ENCODE measurements at places on chromosomes 12 and 14. TPM values are rescaled to one million over a fixed set of nuclear protein-coding genes. Genes with fewer than 3 reads are reported as not detected.

Gene DICER1
- 36.3 TPM for total RNA-seq

GRCh38 chr12:112992541-112993398, 14.5 kb downstream of the OAS2 start:
- no peaks in the 10 kb centered on the region for H3K36me3 ChIP-seq
- no peaks in the 10 kb centered on the region for H3K27me3 ChIP-seq
- DNase-seq = peak; percentile 87
- no peaks in the 10 kb centered on the region for H3K4me1 ChIP-seq

- peak overlapping the region; percentile 19 for H3K4me3 ChIP-seq
- peak; percentile 66 for DNase-seq
Measured at GRCh38 chr12:132523576-132524331, 33.8 kb downstream of the FBRSL1 start.

Gene EML5
- total RNA-seq = 0.66 TPM

GRCh38 chr14:98477935-98478334, 794.1 kb downstream of the BCL11B start:
- no peak overlapping the region for H3K27ac ChIP-seq
- H3K27me3 ChIP-seq = no peaks in the 10 kb centered on the region
- H3K4me3 ChIP-seq = no peak overlapping the region
- DNase-seq = no peak
- no peaks in the 10 kb centered on the region for H3K36me3 ChIP-seq

Gene EXOC5
- total RNA-seq = 109 TPM

GRCh38 chr14:85599939-85600338, 70.0 kb downstream of the FLRT2 start:
- H3K27ac ChIP-seq = no peak overlapping the region
- no peaks in the 10 kb centered on the region for H3K27me3 ChIP-seq
- H3K4me1 ChIP-seq = no peaks in the 10 kb centered on the region
- DNase-seq = no peak
- no peaks in the 10 kb centered on the region for H3K36me3 ChIP-seq
- no peak overlapping the region for H3K4me3 ChIP-seq

- no peaks in the 10 kb centered on the region for H3K36me3 ChIP-seq
- H3K27ac ChIP-seq = no peak overlapping the region
- no peak for DNase-seq
- H3K4me3 ChIP-seq = no peak overlapping the region
- peaks cover 17% of the 10 kb centered on the region for H3K4me1 ChIP-seq
- H3K27me3 ChIP-seq = no peaks in the 10 kb centered on the region
Measured at GRCh38 chr12:104526320-104526719, 69.6 kb downstream of the CHST11 start.

DNA sequence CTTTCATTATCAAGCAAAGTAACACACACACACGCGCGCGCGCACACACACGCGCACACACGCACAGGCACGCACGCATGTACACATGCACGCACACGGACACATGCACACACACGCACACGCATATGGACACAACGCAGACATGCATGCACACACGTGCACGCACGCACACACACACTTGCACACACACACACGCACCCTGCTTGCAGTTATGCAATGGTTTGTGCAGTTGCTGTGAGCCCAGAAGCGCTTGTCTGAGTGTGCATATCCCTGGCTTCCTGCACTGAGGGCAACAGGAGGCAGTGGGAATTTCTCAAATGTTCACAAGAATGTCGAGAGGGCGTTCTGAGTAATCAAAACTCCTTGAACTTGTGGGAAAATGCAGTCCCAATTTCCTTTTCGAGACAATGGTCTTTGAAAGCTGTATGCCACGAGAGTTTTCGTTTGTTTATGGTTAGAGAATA, 41.6 kb downstream of the NFKBIA start:
- no peaks in the 10 kb centered on the region for H3K27me3 ChIP-seq
- H3K27ac ChIP-seq = no peak overlapping the region
- peaks cover 16% of the 10 kb centered on the region for H3K4me1 ChIP-seq

Gene KRT83
- total RNA-seq = 0.33 TPM

GRCh38 chr12:39378341-39378740, 64.6 kb downstream of the KIF21A start:
- H3K4me1 ChIP-seq = peaks cover 11% of the 10 kb centered on the region
- H3K4me3 ChIP-seq = no peak overlapping the region
- H3K27me3 ChIP-seq = no peaks in the 10 kb centered on the region
- no peak for DNase-seq

DNA sequence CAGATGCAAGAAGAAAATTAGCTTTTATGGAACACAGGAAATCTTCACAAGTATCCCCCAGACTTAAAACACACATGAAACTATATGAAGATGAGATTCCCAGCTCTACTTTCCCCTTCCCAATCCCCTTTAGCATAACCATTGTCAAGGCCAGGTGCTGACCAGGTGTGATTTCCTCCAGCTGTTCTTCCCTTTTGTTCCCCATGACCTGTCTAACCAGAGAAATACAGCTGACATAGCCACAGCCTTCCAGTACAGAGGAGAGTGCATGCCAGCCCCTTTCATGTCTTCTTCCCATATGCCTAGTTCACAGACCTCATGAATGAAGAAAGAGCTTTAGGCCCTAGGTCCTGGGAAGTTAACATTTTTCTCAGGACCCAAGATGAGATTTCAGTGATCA, 43.5 kb upstream of the FKBP4 start:
- no peaks in the 10 kb centered on the region for H3K36me3 ChIP-seq
- no peaks in the 10 kb centered on the region for H3K4me1 ChIP-seq
- peaks cover 16% of the 10 kb centered on the region for H3K27me3 ChIP-seq
- DNase-seq = no peak
- H3K27ac ChIP-seq = no peak overlapping the region
- no peak overlapping the region for H3K4me3 ChIP-seq

Gene WSCD2
- total RNA-seq = not detected

Gene CACNA1C
- total RNA-seq = not detected

GRCh38 chr12:15651371-15651770, 137.8 kb downstream of the EPS8 start:
- no peak for DNase-seq
- no peaks in the 10 kb centered on the region for H3K27me3 ChIP-seq
- H3K4me3 ChIP-seq = no peak overlapping the region
- H3K4me1 ChIP-seq = peaks cover 11% of the 10 kb centered on the region
- no peak overlapping the region for H3K27ac ChIP-seq

- H3K4me3 ChIP-seq = no peak overlapping the region
- H3K4me1 ChIP-seq = no peaks in the 10 kb centered on the region
- H3K27me3 ChIP-seq = peaks cover 22% of the 10 kb centered on the region
- no peak for DNase-seq
Measured at GRCh38 chr12:109295764-109296425, 13.2 kb downstream of the FOXN4 start.

Gene PCED1B
- 1.0 TPM for total RNA-seq

Gene SLCO1B3
- total RNA-seq = 14.2 TPM

DNA sequence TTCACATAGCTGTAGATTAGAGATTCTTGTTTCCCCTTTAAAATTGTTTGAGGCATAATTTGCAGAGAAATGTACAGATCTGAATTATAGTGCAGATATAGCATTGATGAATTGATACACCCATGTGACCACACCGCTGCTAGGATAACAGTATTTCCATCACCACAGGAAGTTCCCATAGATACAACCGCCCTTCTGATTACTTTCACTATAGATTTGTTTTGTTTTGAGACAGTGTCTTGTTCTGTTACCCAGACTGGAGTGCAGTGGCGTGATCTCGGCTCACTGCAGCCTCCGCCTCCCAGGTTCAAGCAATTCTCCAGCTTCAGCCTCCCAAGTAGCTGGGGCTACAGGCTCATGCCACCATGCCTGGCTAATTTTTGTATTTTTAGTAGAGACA, 8.8 kb upstream of the ASPG start:
- DNase-seq = no peak
- H3K27me3 ChIP-seq = no peaks in the 10 kb centered on the region
- no peak overlapping the region for H3K4me3 ChIP-seq
- H3K36me3 ChIP-seq = no peaks in the 10 kb centered on the region
- H3K4me1 ChIP-seq = no peaks in the 10 kb centered on the region
- H3K27ac ChIP-seq = no peak overlapping the region

- no peak overlapping the region for H3K4me3 ChIP-seq
- peak; percentile 35 for DNase-seq
- peaks cover 4% of the 10 kb centered on the region for H3K4me1 ChIP-seq
Measured at GRCh38 chr12:49236423-49236822, 28.5 kb upstream of the TUBA1C start.

- no peak for DNase-seq
- H3K4me3 ChIP-seq = no peak overlapping the region
- peaks cover 10% of the 10 kb centered on the region for H3K36me3 ChIP-seq
- no peaks in the 10 kb centered on the region for H3K27me3 ChIP-seq
- no peaks in the 10 kb centered on the region for H3K4me1 ChIP-seq
Measured at GRCh38 chr12:8096281-8096915, 14.3 kb downstream of the NECAP1 start.

GRCh38 chr12:93072340-93072739, 143.2 kb upstream of the EEA1 start:
- H3K27ac ChIP-seq = no peak overlapping the region
- no peaks in the 10 kb centered on the region for H3K27me3 ChIP-seq
- no peak for DNase-seq
- no peaks in the 10 kb centered on the region for H3K4me1 ChIP-seq

DNA sequence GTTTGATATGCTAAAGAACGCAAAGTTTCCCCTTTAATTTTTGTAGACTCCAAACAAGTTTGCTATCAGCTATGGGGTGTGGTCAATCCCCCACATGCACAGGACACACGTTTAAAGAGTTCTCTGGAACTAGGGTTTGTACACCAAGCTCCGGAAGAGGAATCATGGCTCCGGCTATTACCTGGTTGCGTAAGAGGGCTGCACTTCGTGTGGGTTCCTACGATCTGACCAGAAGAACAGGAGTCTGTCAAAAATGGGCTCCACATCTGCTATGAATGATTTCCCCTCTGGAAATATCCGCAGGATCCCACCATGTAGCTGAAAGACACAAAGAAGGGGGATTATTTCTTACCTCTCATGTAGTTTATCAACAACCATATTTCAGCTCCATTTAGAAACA, 22.0 kb downstream of the EGLN3 start:
- no peaks in the 10 kb centered on the region for H3K36me3 ChIP-seq
- H3K4me3 ChIP-seq = no peak overlapping the region
- H3K27ac ChIP-seq = no peak overlapping the region
- peaks cover 24% of the 10 kb centered on the region for H3K27me3 ChIP-seq

Gene ARHGEF25
- total RNA-seq = 18.1 TPM

Gene SYT1
- total RNA-seq = 0.51 TPM

Gene TMTC1
- 5.8 TPM for total RNA-seq

DNA sequence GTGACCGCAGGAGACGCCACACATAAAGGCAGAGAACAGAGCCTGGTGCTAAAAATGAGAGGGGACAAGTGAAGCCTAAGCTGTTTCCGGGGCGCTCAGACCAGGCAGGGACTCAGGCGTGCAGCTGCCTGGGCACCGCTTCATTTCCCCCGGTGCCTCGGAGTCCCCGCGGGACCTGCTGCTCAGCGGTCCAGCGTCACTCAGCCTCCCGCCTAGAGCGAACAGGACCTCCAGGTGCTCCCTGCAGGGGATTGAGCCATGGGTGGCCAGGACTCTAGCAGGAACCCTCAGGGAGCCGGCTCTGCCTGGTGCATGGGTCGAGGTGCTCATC, 31.0 kb downstream of the CCDC85C start:
- no peak for DNase-seq
- no peaks in the 10 kb centered on the region for H3K36me3 ChIP-seq
- no peak overlapping the region for H3K27ac ChIP-seq

- no peak overlapping the region for H3K4me3 ChIP-seq
- H3K36me3 ChIP-seq = peaks cover 38% of the 10 kb centered on the region
- DNase-seq = no peak
- no peaks in the 10 kb centered on the region for H3K27me3 ChIP-seq
- no peak overlapping the region for H3K27ac ChIP-seq
Measured at GRCh38 chr12:112496496-112496895, 77.7 kb downstream of the PTPN11 start.

DNA sequence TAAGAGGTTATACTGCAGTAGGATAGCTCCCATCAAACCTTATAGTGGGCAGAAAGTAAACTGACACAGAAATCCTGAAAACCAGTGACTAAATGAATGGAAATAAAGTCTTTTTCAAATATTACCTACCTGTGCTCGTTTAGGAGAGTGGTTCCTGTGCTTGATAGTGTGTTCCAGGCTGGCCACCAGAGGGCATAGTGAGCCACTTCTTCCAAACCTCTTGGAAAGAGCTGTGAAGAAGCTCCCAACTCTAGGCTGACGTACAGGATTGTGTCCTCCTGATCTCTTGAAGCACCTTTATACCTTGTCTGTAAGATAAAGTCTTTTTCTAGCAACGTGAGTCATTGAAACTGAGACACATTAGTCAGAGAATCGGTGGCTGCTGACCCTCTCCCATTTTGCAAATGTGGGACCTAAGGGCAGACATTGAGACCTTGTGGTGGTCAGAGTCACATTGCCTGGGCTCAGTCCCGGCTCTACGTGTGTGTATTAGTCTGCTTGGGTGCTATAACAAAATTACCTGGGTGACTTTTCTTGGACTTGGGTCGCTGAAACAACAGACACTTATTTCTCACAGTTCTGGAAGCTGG, 17.6 kb downstream of the TDP1 start:
- no peak overlapping the region for H3K4me3 ChIP-seq
- no peak overlapping the region for H3K27ac ChIP-seq
- no peaks in the 10 kb centered on the region for H3K4me1 ChIP-seq
- no peaks in the 10 kb centered on the region for H3K27me3 ChIP-seq
- H3K36me3 ChIP-seq = peaks cover 39% of the 10 kb centered on the region
- DNase-seq = peak; percentile 72

Gene OR10A7
- total RNA-seq = not detected

DNA sequence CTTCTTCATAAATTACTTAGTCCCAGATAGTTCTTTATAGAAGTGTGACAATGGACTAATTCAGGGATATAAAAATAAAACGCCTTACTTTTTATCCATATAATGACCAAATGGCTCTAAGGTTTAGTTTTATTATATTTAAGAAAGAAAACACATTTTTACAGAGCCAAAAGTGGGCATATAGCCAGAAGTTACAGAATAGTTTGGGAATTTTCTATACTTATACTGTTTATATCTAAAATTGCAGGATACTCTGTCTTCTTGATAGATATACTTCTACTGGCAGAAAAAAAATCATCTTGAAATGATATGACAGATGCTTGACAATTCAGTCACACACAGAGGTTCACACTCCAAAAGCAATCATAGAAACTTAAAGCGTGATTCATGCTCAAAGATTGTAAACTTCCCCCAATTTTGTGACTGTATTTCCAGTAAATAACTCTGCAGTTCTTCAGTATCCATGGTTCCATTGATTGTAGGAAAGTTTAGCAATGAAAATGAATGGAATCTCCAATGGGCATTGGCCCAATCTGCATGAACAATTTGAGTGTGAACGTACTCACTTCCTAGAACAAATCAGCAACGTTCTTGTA, 307.8 kb downstream of the NOVA1 start:
- peaks cover 8% of the 10 kb centered on the region for H3K4me1 ChIP-seq
- no peak overlapping the region for H3K27ac ChIP-seq
- H3K27me3 ChIP-seq = no peaks in the 10 kb centered on the region
- no peaks in the 10 kb centered on the region for H3K36me3 ChIP-seq
- no peak overlapping the region for H3K4me3 ChIP-seq
- peak; percentile 55 for DNase-seq

Gene CLEC14A
- not detected for total RNA-seq

Gene SERPINA1
- total RNA-seq = 5.4 TPM

DNA sequence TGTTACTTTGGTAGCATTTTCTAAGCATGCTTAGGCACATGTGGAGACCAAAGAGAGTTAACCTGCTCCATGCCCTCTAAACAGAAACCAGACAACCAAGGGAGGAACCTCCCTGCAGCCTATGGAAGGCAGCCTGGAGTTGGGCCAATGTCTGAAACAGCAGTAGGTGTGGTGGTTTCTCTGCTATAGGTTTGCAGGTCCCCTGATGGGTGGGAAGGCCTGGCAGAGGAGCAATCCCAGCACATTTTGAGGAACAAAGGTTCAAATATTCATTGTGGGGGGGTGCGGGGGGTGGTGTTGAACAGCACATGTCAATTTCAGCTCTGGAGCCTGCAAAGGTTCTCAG, 65.4 kb downstream of the DACT1 start:
- H3K27me3 ChIP-seq = peaks cover 82% of the 10 kb centered on the region
- no peaks in the 10 kb centered on the region for H3K4me1 ChIP-seq
- no peak overlapping the region for H3K4me3 ChIP-seq
- DNase-seq = no peak
- H3K36me3 ChIP-seq = no peaks in the 10 kb centered on the region
